ENCODE measurements at places on chromosomes 11 and 22. TPM values are rescaled to one million over a fixed set of nuclear protein-coding genes. Genes with fewer than 3 reads are reported as not detected.

The CXCR5 gene
- not detected for total RNA-seq

- no peak for DNase-seq
Measured at GRCh38 chr11:9362393-9362863, 22.0 kb upstream of the IPO7 start.

GRCh38 chr11:76560219-76560618, 110.3 kb downstream of the LRRC32 start:
- DNase-seq = no peak

DNA sequence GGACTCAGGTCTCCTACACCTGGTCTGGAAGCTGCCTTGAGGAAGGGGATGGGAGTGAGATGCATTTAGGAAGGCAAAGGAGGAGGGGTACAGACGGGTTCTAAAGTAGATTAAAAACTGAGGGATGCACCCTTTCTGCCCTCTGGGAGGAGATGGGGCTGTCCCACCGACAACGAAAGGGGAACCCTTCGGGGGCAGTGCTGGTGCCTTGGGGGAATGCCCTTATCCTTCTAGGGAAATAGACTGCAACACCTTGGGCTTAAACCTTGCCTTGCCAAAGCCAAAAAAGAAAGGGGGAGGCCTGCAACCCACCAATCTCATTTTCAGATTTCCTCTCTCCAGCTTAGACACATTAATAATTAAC, 89.8 kb downstream of the PLEKHA7 start:
- no peak for DNase-seq

DNA sequence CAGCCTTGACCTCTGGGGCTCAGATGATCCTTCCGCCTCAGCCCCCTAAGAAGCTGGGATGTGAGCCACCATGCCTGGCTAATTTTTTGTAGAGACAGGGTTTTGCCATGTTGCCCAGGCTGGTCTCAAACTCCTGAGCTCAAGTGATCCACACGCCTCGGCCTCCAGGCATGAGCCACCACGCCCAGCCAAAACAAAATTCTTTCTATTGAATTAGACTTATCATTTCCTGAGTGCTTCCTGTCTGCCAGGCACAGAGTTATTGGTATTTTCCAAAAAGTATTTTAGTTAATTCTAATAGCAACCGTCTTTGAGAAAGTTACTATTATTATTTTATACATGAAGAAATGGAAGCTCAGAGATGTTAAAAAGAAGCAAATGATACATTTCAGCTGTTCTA, 61.4 kb upstream of the LMO2 start:
- no peak for DNase-seq

- no peak for DNase-seq
Measured at GRCh38 chr11:129973068-129973467, 29.6 kb downstream of the PRDM10 start.

GRCh38 chr11:130218501-130219070, 59.0 kb downstream of the ST14 start:
- DNase-seq = no peak

The C22orf31 gene
- not detected for total RNA-seq

DNA sequence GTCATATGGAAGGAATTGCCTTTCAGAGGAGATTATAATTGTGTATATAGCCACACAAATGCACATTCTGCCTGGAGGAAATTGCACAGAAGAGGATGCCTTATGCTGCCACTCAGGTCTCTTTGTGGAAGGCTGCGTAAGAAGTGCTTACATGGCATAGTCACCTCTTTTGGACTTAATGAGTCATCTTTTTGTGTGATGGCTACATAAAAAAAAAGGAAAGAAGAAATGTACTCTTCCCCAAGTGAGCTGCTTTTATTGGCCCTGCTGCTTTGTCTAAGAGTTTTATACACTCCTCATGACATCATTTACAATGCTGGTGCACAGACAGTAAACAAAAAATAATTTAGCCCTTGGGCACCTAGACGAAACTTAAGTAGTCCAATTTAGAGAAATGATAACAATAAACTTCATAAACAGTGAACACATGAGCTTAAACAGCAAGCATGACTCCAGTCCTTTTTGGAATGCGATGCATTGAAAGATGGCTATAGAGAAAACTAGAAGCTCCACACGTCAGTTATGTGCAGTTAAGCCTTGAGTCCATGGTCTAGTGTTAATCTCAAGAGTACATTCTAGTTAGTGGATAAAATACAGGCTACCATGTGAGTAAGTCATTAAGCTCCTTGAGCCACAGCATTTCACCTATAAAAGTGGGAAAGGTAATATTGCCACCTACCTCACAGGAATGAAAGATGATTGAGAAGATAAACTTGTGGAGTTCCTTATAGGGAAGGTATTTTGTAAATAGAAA, 12.0 kb downstream of the CSTPP1 start:
- peak; percentile 91 for DNase-seq

The CLCF1 gene
- 5.6 TPM for total RNA-seq

- DNase-seq = no peak
Measured at GRCh38 chr11:48019595-48019994, 39.2 kb downstream of the PTPRJ start.

GRCh38 chr11:47905358-47906059, 57.4 kb upstream of the NUP160 start:
- DNase-seq = peak; percentile 80

The FIBP gene
- total RNA-seq = 119 TPM

The CHST1 gene
- not detected for total RNA-seq

GRCh38 chr11:62959422-62959980, 25.3 kb downstream of the SLC22A6 start:
- no peak for DNase-seq

The OR4D5 gene
- total RNA-seq = not detected

- peak; percentile 86 for DNase-seq
Measured at GRCh38 chr22:33328789-33329296, 270.7 kb upstream of the SYN3 start.

- DNase-seq = no peak
Measured at GRCh38 chr22:45889093-45889538, 87.8 kb downstream of the WNT7B start.

DNA sequence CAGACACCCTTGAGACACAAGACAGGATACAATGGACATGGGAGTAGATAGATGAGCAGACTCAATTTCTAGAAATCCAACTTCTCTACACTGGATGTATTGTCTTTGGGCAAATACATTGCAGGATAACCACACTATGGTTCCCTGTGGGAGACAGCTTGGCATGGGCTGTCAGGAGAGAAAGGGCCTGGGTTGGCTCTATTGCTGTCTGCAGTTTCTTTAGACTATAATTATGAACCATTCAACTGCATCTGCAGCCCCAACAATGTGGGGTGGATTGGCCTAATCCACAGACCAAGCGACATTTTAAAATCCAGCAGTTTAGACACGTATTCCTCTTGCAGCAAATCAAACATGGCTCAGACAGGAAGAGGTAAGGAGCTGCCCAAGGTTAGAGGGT, 60.3 kb downstream of the ETS1 start:
- DNase-seq = no peak

DNA sequence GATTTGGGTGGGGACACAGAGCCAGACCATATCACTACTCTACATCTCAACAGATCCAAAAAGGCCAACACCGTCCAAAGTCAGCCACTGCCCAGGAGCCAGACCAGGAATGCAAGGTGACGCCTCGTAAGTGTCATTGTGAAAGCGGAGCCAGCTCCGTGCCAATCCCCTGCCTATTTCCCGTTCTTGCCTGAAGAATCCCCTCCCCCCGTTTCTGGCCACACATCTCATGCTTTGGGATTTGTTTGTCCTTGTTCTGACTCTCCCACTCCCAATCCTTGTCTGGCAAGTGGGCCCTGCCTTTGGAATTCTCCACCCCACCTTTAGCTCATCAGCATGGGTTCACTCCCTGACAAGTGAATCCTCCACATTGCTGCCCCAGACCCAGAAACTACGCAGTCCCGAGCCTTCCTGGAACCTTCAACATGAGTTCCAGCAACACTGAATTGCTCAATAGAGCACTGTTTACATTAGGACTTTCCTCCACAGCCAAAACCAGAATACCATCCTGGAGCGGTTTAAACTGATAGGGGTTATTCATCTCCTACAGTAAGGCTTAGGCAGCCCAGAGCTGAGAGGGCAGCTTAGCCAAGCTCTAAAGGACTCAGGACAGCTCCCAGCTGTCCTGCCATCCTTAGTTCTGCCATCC, 6.0 kb upstream of the SLC35C1 start:
- DNase-seq = peak; percentile 60

DNA sequence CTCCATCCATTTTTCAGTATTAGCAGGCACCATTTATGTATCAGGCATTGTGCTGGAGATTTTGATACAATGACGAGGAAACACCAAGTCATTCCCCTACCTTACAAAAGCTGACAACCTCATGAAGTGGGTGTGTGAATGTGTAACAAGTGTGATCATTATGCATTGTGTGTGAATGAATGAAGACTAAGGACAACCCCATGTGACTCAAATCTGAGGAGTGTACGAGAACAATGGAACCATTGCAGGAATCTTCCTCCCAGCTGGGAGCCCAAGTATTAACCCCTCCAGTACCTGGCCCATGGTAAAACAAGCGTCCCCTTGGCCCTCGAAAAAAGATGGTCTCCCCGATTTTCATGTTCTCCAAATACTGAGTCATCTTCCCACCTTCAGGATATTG, 4.4 kb downstream of the CYB5R2 start:
- DNase-seq = no peak

DNA sequence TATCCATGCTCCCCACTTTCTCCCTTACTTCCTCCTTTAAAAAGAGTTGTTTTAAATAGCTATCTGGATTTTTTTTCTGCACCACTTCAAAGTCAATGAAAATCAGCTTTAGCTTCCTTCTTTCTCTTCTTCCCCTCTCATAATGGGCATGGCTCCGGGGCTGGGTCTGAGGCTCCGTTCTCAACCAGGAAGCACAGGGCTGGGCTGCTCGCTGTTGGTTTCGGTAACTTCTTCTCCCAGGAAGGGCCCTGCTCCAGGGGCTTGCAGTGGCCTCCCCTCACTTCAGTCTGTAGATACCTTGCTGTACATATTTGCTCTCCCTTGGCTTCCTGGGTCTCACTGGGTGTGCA, 23.8 kb downstream of the MICAL2 start:
- no peak for DNase-seq

DNA sequence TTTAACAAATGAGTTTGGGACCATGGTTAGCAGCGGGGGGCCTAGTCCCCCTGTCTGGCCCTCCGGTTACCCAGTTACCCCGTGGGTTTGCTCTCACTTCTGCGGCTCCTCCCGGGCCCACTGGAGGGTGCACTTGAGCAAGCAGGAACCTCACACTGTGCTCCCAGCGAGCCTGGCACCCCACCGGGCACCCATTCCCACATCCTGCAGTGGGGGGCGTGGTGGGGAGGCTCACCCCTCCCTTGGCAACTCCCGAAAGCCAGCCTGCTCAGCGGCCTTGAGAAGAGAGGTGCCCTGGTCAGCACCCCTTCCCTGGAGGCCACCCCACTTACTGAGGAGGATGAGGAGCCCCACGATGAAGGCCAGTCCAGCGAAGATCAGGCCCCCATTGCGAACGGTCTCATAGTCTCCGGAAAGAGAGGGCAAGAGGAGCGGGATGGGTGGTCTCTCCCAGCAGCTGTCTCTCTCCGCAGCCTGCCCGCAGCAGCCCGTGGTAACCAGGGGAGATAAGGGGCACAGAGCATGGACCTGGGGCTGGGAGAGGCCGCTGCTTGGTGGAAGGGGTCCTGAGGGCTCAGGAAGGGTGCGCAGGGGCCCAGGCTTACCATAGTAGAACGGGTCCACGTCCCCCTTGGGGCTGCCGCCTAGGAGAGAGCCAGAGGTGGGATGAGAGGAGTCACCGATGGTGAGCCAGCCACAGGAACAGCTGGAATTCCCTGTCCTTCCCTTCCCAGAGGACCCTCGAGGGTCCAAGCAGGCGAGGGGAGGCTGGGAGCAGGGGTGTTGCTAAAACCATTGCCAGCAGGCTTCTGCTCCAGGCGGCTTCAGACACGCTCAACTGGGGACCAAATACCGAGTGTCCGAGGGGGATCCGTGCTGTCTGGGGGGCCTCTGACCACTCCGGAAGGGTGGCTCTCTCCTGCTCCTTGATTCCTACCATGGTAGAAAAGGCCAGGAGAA, 2.2 kb downstream of the FXYD2 start:
- DNase-seq = no peak

- no peak for DNase-seq
Measured at GRCh38 chr11:96309016-96309642, 33.9 kb downstream of the MAML2 start.

The FAM180B gene
- total RNA-seq = not detected

The ACTN3 gene
- under 0.01 TPM for total RNA-seq

The SLC5A4 gene
- under 0.01 TPM for total RNA-seq

GRCh38 chr11:73139476-73140198, 2.5 kb downstream of the FCHSD2 start:
- DNase-seq = peak; percentile 49

DNA sequence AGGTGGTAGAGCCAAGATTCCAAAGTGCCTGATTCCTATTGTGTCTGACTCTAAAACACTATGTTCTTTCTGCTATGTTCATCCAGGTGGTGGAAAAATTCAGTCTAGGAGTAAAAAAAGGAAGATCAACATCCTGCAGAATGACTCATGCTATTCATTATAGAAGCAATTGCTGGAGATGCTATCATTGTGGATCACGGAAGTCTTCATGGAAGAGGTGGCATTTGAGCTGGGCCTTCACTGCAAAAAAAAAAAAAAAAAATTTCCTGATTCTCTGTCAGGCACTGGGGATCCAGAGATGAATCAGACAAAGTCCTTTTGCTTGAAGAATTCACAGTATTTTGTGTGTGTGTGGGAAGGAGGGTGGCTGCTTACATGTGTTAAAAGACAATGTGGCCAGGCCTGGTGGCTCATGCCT, 1.4 kb upstream of the UVRAG start:
- DNase-seq = peak; percentile 20

DNA sequence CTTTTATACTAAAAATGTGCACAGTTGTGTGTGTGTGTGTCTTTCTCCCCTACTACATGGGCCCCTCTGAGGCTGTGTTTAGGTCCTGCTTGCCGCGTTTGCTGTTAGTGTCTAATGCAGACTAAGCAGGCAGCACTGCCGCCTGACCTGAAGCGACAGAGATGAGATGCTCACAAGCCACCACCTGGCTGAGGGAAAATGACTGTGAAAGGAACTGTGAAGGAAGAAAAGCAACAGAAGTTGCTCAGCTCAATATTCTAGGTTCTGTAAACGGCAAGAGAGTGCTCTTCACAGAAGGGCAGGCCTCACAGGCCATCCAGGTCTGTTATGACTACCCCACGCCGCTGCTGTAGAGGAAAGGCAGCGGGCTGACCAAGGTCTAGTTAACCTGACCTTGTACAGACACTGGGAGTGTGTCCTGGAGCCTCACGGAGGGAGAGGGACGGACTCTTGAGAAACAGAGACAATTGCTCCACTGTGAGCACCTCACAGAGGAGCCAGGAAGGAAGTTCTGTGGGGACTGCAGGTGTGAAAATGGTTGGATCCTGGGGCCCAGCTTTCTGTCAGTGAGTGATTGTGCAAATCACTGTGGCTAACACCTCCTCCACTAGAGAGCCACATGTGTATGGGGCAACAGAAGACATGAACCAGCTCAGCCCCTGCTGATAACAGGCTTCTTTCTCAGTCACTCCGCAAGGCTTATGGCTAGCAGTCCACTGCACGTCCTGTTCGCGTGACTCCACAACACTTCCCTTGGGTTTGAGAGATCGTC, 31.3 kb upstream of the YPEL1 start:
- no peak for DNase-seq

The MFRP gene
- total RNA-seq = not detected

- no peak for DNase-seq
Measured at GRCh38 chr22:35479359-35479758, 61.3 kb upstream of the RASD2 start.

GRCh38 chr11:8338138-8338537, 74.5 kb upstream of the LMO1 start:
- DNase-seq = peak; percentile 12

The KRTAP5-8 gene
- not detected for total RNA-seq

The KRTAP5-11 gene
- total RNA-seq = not detected

The ACRV1 gene
- not detected for total RNA-seq
